ENCODE measurements at places on chromosomes 6 and 20.

DNA sequence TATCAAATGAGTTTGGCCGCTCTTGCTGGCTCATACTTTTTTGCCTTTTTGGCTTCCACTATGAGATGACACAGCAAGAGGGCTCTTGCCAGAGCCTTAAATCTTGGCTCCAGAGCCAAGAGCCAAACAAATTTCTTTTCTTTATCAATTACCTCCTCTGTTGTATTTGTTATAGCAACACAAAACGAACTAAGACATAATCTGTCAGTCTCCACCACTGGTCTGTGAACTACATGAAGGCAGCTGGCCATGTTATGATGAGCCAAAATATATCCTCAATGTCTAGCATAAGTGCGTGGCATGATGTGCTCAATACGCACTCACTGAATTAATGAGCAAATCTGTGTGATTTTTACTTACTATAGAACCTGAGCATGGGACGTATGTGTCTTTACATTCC, 220.0 kb upstream of the ZNF217 start:
- DNase-seq = no peak

DNA sequence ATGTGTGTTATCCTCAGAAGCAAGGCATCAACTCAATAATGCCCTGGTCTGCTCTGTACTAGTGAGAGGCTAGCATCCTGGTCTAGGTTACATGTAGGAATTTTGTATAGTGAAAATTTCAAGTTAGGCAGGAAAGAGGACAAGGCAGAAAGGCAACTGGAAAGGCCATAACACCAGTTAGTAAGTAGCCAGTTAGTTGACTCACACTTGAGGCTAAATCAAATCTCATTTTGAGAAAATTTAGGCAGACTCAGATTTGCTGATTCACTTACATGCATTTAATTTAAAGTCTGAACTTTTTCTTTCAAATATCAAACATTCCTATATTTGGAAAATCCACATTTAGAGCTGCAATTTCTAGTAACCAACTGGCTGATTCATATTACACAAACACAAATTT, 184.5 kb upstream of the TCF21 start:
- no peak for DNase-seq

DNA sequence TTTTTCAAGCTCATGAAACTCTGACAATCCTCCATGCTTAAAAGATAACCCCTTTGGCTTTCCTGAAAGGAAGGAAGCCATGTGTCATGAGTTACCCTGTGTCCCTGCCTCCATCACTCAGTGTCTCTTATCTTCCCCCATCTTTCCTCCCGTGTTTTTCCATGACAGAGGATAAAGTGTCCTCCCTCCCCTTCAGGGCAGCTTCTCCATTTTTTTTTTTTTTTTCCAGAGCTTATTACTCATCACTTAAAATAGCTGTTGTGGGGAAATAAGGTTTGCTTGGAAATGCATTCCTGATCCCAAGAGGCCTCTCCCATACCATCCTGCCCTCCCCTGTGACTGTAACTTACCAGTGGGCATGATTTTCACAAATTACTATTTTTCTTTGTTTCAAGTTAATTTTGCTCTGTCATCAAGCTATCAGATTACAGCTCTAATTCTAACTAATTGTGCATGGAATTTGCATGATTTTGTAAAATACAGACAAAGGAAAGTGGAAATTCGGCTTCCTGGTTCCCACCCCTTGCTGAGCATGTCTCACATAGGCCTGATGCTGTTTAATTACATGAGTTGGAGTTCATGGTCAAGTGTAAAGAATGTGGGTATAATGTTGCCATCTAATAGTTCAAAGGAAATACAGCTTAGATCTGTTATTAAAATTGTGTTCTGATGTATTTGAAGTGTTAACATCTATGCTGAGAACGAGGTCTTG, 614.5 kb upstream of the FLRT3 start:
- no peak for DNase-seq

DNA sequence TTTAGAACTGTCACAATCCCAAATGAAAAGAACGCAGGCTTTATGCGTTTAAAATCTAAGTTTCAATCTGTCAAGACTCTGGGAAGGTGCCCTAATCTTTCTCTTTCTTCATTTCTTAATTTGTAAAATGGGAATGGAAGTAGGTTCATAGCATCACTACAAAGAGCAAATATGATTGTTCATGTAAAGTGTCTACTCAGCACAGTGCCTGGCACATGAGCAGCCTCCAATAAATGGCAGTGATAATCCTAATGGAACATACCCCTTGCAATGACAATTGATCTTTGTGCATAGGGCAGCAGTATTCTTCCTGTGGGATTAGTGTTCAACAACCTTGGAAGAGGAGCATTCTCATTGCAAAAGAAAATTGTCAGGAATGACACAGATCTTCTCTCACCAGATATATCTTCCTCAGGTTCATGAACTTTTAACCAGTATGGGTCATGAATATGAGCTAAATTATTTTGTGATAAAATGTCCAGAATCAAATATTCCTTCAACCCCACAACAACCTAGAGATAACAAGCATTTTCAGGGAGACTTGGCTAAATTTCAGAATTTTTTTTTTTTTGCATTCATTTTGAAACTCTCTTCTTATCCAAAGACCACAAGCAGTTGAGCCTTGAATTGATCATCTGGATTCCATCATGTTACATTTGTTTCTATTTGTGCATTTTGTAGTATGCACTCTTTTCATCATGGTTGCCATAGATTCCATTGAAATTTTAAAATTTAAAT, 149.1 kb downstream of the TBX18 start:
- no peak for DNase-seq

DNA sequence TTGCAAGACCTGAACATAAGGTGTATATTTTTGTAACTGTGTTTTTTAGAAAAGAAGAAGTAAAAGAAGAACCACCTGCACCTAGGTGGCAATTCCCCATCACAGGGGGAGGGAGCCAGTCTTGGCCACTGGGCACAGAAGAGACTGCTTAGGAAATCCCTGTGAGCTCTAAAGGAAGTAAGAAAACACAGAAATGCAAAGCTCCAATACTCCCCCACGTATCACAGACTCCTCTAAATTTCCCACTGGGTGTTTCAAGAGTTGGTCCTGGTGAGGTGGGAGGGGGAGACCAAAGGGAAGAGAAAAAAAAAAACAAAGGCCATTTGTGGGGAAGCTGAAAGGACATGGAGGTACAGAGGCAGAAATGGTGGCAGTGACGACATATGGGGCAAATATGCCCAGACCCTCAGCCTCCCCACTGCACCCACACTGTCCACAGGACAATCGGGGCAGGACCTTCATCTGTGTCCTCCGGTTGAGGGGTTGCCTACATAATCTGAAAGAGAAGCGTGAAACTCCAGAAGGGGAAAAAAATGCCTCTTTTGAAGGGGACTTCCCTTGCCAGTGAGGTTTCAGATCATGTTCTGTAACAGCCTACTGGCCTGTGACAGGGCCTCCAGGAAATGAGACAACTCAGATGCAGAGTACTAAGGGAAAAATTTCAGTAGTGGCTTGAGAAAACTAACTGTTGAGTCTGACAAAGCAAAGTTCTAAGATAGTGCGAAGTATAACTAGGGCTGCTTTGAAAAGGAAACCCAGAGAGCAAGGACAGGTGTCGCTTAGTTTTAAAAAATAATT, 226.2 kb upstream of the MARCKS start:
- peak; percentile 14 for DNase-seq

DNA sequence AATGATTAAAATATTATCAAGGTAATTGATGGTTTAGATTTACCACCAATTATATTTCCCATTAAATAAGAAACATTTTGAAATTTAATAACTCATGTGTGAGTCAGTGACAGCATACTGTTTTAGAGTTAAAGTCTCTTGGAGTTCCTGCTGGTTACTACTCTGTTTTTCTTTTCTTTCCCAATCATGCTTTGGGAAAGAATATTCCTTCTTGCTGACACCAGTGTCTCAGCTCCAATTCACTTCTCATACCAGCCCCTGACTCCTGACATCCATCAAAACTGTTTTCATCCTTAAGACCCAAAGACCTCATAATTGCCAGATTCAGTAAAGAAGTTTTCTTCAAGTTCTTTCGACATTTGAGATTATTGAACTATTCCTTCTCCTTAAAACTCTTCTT, 50.3 kb downstream of the AIG1 start:
- no peak for DNase-seq

- DNase-seq = no peak
Measured at GRCh38 chr6:161367472-161367871, 93.6 kb upstream of the AGPAT4 start.

DNA sequence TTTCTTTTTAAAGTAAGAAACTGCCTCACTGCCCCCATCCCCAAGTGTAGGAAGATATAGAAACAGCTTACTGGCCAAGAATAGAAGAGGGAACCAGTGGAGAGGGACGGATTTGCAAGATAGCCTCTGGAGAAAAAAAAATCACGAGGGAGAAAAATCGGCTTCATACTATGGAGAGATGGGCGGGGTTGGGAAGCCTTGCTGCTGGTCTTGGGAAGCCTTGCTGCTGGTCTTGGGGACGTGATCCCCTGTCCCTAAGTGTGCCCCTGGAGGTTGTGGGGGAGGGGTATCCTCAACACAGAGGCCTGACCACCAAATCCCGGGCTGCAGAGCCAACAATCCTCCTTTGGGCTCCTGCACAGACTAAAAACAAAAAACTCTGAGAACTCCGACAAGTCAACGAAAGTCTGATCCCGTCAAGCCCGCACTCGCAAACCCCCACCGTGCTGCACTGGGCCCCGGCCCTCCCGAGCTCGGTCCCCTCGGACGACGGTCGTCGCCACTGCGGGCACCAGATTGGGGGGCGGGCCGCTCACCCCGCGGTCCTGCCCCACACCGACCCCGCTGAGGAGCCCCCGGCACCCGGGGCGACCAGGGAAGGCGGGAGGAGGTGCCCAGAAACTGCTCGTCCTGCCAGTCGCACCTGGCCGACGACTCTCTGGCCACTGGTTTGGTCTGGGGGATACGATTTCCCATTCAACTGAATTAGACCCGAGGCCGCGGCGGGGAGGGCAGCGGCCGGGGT, 750 bp downstream of the MAP7 start:
- DNase-seq = no peak

- no peak for DNase-seq
Measured at GRCh38 chr6:11085758-11086435, 7.7 kb upstream of the SMIM13 start.

DNA sequence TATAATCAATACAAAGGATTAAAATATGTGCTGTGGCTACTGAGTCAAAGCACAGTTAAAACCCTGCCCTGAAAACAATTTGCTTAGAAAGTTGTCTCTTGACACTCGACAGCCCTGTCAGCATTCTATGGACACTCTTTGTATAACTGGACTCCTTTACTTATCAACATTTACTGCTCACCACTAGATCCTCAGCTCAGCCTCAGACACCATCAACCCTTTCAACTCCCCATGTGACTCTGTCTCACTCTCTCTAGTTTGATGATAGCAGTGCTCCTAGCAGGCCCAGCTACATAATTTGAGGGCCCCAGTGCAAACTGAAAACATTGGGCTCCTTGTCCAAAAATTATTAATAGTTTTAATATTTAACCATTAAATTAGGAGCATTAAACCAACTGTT, 181.8 kb downstream of the TENT5A start:
- no peak for DNase-seq

GRCh38 chr20:1896484-1897258, 1.5 kb downstream of the SIRPA start:
- DNase-seq = no peak

GRCh38 chr6:111731456-111732195, 125.9 kb upstream of the TRAF3IP2 start:
- no peak for DNase-seq

DNA sequence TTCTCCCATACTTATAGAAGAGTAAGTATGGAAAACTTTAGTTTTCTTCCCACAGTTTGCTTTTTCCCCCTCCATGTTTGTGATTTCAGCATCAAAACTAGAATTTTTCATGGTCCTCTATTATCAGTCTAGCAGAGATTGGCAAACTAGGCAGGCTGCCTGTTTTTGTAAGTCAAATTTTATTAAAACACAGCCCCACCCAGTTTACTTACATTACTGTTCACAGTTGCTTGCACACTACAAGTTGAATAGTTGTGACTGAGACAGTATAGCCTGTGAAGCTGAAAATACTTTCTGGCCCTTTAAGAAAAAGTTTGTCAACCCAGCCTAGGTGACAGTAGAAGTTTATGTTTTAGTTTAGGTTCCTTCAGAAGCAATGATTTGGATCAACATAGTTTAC, 19.5 kb downstream of the MCM8 start:
- no peak for DNase-seq

GRCh38 chr6:157987788-157988699, 6.4 kb downstream of the SYNJ2 start:
- DNase-seq = no peak

DNA sequence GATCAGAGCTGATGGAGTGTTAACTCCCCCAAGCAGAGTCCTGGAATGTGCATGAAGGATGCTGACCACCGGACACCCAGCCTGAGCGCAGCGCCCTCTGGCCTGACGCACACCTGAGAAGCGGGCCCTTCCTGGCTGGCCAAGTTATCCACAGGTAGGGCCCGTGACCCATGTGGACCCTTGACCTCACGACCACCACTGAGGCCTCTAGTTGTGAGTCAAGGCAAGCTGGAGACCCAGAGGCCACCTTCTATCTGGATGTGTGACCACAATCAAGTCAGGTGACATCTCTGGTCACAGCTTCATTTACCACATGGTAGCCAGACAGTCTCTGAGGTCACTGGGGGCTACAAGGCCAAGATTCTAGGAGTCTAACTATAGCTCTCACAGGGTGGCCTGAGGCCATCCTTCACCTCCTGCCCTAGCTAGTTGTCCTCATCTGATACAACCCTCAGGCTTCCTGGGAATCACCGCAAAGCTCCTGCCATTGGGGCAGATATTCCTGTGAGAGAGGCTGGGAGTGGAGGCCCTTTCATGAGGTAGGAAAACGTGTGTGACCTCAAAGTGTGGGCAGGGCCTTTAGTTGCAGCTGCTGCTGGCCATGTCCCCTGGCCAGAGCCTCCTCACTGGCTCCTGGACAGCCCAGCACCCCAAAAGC, 53.1 kb downstream of the DSTN start:
- DNase-seq = no peak

DNA sequence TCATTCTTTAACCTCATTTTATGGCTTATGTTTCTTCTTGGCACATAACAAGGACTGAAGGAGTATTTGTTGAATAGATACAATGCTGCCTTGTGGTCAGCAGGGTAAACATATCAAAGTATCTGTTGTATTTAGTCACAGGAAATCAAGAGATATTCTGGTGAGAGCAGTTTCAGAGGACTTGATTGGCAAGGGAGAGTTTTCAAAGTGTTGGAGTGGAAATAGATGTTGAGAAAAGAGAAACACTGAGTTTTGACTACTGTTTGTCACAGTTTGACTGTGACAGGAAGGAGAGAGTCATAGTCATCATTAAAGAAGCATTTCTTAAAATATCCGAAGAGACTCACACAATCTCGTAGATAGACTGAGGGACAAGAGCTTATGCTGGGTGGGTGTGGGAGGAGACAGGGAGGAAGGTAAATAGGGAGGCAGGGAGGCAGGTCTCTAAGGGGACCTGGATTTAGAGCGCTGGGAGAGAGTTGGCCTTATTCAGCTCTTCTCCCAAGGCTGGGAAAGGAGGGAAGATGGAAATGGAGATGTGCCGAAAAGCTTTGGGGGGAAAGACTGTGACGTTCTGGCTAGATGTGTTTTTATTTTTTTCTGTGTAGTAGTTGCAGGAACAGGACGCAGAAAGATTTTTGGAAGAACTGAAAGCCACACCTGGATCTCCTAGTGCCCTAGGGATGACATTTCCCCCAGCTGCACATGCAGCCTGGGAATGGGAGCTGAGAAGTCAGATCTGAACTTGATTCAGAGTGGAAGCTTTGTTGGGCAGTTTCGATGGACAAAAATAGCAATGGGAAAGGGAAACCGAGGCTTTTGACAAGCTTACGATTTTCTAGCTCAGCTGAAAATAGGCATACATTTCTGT, 65.0 kb upstream of the IFNGR1 start:
- no peak for DNase-seq

GRCh38 chr20:57464642-57465211, 60.2 kb downstream of the CTCFL start:
- no peak for DNase-seq
